ENCODE measurements at places on chromosomes 16 and 17.

- no peak for DNase-seq
These were observed 7.5 kb downstream of the BTBD17 start for GRCh38 chr17:74354123-74354522.

GRCh38 chr17:38464723-38465390 lies 36.6 kb downstream of the ARHGAP23 start:
- DNase-seq = peak; percentile 85

GRCh38 chr16:86578611-86579267 lies 390 bp downstream of the FOXL1 start:
- DNase-seq = no peak

DNA sequence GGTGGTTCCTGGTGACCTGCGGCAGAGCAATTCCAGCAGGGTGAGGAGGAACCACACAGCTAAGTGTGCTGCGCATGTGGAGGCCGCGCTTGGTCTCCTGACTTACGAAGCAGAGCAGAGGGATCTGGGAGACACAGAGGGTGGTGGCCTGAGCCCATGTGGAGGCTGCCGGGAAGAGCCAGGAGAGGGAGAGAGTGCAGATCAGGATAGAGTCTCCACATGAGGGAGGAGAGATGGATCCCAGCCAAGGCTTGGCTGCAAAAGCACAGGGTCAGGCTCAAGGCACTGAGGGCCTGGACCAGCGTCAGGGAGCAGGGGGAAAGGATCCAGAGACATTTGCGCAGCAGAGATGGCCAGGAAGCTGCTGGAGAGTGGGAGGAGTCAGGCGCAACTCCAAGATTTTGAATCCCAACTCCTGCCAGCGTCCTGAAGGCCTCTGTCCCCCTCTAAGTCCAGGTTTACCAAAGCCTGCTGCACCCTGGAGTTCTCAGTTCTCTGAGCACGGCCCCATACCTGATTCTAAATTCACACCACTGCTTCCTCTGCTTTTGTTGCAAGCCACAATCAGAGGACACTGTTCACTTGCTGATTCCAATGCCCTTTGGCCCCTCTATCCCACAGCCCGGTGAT lies 11.3 kb upstream of the MLLT6 start:
- DNase-seq = peak; percentile 39

- DNase-seq = peak; percentile 66
These were observed 23.1 kb upstream of the TMEM97 start for GRCh38 chr17:28295677-28296578.

DNA sequence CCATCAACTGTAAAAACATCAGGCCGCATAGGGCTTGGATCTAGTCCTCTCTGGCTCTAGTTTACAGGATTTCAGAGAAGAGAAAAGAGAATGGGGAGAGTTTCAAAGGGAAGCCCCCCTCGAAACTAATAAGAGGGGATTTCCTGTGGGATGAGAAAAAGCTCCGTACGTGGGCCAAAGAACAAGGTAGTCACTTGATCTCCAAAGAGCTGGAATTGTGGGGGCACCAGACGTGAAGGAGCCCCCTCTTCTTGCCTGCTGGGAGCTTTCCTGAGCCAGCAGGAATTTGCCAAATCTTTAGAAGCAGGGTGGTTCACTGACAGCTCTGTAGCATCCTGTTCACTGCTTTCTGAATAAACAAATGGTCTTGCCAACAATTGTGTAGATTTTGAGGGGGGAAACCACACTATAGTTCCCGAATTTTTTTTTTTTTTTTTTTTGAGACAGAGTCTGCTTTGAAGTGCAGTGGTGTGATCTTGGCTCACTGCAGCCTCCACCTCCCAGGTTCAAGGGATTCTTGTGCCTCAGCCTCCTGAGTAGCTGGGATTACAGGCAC lies 7.0 kb upstream of the TMIGD1 start:
- DNase-seq = no peak

All from pons (tissue), 1 donor.